Activated CD4-positive, alpha-beta T cell treated with anti-CD3 and anti-CD28 coated beads, Interleukin-2, amount 50 U/mL, for 24 hours (primary cell): ENCODE measurements at places on chromosomes 6 and 20.
A peak's percentile ranks its signal among the peaks of the same experiment; 100 is the strongest.

GRCh38 chr6:101395345-101395744, 1.8 kb downstream of the GRIK2 start:
- DNase-seq: no peak

DNA sequence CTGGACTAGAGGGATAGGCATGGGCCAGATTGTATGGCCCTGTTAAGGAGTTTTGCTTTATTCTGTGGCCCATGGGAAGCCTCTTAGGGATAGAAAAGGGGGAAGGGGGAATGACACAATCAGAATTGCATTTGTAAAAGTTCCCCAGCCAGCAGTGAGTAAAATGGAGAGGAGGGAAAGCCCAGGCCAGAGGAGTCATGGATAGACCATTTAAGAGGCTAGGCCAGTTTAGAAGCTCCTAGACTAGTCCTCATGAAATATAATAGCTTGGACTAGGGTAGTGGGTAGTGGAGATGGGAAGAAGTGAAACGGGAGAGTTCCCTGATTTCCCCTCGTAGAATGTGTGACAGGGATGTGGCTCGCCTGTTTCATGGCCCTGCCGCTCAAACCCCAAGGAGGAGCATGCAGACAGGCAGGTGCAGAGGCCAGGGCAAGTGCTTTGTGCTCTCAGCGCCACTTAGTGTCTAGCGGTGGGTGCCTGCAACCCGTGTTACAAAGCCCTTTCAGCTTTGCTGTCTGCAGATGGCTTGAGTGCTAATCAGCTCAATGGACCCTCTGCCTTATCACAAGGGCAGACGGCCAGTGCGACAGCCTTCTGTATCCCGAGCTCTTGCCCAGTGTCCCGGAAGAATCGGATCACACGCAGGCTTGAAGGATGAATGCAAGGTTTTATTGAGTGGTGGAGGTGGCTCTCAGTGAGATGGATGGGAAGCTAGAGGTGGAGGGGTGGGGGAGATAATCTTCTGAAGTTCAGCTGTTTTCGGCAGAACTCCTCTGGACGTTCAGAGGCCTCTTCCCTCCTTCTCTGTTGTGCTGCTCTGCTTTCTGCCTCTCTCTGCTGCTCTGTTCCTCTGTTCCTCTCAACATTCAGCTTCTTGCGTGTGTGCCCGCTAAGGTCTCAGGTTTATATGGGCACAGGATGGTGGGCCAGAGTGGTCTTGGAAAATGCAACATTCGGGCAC, 141.1 kb downstream of the CEP57L1 start:
- DNase-seq: no peak

GRCh38 chr6:152298848-152299735, 338.1 kb downstream of the SYNE1 start:
- no peak for DNase-seq

DNA sequence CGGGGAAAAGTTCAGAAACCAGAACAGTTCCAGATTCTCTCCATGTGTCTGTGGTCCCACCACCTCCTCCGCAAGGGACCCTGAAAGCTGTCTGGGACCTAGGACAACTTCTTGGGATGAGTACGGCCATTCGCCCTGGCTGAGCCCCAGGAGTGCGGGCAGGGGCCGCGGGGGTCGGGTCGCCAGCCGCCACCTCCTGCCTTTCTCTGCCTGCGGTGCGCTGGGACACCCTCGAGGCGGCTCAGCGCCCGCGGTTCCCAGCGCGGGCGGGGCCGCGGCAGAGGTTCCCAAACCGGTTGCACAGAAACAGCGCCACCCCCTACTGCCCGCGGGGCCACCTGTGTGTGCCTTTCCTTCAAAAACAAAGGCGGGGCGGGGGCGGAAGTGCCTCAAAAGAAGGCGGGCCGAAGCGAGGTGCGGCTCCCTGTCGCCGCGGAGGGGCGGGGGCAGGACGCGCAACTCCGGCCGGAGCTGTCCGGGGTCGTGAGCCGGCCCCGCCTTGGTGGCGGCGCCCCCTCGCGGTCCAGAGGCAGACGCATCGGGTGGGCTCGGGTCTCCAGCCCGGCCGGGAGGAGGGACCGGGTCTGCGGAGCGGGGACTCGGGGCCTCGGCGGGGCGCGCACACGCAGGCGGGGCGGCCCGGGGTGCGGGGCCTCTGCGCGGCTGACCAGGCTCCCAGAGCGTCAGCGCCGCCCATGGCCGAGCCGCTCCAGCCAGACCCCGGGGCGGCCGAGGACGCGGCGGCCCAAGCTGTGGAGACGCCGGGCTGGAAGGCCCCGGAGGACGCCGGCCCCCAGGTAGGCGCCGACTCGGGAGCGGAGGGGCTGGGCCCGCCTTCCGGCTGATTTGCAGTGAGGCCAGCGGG, at the start of gene HEBP2:
Gene HEBP2, plus strand, starts transcription at position 423 of the 865 bp plus-strand sequence. Its CDS starts 273 bp downstream, at position 696.
- DNase-seq: peak; percentile 89

- DNase-seq: no peak
These were observed 14.6 kb downstream of the DST start for GRCh38 chr6:56628105-56628504.

DNA sequence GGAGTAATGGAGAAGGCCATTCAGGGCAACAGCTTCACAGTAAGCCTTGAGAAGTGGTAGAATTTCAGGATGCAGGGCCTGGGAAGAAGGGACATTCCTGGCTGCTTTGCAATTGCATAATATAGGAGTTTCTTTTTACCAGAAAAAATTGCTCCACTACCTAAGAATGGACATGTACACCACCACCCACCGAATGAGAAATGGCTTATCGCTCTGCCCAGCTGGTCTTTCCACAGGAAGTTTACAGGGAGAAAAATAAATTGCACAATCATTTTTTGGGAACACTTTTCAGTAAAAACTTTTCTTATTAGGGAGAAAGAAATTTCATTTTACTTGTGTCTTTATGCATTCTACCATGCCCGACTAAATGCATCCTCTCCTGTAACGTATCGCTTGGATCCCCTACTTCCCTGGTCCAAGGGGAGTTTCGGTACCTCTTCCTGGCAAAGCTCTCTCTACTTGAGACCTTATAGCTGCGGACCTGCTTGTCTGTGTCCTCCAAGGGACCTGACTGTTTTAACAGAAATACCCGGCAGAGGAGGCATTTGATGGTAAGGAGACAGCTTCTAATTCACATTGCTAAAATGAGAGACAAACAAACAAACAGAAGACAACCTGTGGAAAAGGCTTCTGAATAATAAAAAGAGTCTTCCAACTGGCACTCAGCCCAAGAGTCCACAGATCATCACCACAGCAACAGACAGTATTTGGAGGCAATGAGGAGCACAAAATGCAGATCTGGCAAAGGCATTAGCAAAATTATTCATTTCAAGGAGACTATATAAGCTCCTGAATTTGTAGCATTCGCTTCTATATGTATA, 54.2 kb downstream of the MAP3K5 start:
- DNase-seq: no peak

DNA sequence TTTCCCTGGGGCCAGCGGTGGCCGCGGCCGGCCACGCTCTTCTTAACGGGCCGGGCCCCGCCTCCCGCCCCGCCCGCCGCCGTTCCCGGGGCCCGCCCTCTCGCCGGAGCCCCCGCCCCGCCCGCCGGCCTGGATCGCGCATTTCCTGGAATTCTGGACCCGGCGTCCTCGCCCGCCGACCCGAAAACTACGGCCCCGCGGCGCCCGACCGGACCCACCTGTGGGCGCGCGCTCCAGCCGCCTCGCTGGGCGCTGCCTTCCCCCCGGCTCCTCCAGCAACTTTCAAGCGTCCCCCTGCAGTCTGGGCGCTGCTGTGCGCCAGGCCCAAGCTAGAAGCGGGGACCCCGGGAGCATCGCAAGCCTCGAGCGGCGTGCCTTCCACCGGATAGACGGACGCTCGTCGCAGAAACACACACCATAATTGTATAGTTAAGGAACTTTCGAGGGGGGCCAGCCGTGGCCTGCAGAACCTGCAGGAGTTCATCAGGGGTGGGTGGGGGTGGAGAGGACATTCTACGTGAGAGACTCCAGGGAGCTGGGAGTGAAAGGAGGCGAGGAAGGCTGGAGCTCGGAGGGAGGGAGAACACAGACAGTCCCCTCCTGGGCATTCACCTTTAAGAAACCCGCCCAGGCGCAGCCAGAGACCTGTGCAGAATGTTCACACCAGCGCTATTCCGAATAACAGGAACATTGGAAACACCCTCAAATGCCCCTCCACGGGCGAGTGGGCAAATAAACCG, at the start of gene ADA:
Gene ADA, minus strand, starts transcription at position 16 of the 740 bp plus-strand sequence. CDS start 92 bp downstream, outside the sequence.
- DNase-seq: peak; percentile 17

GRCh38 chr6:14518515-14519217, 401.1 kb downstream of the CD83 start:
- DNase-seq: no peak

DNA sequence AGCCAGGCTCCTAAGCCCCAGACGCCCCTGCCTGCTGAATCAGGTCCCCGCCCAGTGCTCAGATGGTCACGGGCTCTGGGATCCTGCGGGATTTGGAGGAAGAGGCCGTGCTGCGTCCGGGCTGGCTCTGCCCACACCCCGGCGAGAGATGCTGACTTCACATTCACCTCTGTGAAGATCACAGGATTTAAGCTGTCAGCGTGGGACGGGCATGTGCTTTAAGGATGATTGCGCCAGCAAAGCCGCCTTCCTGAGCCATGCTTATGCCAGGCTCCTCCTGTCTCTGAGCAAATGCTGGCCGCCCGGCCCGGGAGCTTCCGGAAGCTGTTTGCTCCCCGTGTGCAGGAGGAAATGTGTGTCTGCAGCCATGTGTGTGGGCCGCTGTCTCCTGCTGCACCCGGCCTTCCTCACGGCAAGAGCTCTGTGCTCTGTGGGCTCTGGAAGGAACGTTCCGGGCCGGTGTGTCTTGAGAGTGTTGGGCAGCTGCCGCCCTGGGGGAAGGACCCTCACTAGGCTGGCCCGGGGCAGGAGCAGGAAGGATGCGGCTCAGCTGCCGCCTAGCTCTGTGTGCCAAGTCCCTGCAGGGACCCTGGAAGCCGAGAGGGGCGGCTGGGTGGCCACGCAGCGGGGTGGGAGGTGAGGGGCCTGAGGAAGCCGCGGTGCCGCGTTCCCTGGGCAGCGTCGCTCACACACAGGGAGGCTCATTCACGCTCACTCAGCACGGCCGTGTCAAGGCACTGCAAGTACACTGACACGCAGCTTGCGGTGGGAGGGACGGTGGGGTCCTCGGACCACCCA, 19.0 kb upstream of the BHLHE23 start:
- DNase-seq: no peak

GRCh38 chr20:59939052-59939878, 840 bp downstream of the PPP1R3D start:
- DNase-seq: no peak
